AG09319 (cell line): ENCODE measurements at places on chromosomes 16 and 17.

- peak; percentile 39 for DNase-seq
These were observed 16.9 kb downstream of the KNOP1 start for GRCh38 chr16:19701091-19701490.

DNA sequence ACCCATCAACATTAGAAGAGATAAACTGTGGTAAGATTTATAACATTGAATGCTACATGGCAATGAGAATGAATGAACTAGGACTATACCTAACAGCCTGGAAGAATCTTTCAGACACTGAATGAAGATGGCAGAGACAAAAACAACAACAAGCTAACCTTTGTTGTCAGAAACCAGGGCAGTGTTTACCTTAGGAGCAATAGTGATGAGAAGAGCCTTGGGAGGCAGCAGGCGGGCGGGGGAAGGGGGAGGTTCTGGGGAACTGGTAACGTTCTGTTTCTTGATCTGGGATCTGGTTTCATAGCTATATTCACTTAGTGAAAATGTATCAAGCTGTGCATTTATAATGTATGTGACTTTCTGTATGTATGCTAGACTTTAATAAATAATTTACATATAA lies 139.0 kb upstream of the TNRC6C start:
- DNase-seq = no peak

GRCh38 chr17:28735242-28735722 lies 6.7 kb downstream of the NEK8 start:
- no peak for DNase-seq

DNA sequence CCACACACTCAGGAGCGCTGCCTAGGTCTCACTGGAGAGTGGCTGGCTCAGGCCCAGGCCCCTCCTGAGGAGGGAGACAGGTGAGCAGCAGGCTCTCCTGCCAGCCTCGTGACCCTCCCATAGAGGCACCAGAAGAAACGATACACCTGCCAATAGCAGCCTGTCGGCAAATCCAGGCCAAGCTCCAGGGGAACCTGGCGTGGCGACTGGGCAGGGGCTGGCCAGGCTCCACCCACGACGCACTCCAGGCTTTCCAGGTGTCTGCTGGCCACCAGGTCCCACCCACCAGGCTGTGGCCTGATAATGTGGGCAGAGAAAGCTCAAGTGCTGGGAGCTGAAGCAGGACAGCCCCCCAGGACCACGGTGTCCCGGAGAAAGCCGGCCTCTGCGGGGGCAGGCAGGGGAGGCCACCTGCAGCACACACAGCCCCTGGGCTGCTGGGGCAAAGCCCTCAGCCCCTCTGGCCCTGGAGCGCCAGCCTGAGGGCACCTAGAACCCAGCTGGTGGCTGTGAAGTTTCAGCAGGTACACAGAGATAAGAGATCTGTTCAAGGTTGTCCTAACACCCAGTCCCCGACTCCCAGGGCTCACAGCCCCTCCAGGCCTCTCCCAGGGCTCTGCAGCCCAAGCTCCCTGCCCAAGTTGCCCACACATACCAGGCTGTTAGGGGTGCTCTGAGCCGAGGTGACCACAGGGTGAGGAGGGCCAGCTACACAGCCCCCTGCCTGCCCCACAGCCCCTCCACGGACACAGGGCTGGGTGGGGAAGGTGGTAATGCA lies 2.4 kb downstream of the PGAP6 start:
- DNase-seq = no peak

GRCh38 chr16:67517661-67518423 lies 10.8 kb upstream of the RIPOR1 start:
- no peak for DNase-seq

DNA sequence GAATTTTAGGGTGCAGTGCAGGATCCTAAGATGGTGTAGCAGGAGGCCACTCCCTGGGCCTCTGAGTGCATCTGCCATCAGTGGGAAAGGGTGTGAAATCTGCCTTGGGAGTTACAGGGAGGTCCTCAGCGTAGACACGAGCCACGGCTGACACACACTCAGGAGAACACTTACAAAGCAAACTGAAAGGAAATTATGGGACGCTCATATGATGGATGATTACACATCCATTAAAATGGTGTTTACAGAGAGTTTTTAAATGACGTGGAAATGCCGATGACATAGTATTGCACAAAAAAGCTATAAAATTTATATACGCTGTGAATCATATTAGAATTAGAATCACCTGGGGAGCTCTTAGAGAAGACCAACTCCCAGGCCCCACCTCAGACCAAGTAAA lies 175.2 kb downstream of the CCDC182 start:
- no peak for DNase-seq

DNA sequence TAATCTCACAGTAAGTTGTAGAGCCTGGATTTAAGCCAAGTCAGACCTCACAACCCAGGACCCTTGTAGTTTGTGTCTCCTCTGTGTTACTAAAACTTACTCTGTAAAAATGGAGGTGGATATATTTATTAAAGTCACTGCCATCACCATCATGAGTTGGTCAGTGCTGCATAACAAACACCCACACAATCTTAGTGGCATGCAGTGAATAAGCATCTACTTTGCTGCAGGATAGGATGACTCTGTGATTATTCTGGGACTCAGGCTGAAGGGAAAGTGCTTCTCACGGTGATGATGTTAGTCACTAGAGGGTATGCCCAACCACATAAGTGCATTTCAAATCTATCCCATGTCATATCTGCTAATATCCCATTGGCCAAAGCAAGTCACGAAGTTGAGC lies 398.7 kb downstream of the XYLT1 start:
- DNase-seq = no peak

DNA sequence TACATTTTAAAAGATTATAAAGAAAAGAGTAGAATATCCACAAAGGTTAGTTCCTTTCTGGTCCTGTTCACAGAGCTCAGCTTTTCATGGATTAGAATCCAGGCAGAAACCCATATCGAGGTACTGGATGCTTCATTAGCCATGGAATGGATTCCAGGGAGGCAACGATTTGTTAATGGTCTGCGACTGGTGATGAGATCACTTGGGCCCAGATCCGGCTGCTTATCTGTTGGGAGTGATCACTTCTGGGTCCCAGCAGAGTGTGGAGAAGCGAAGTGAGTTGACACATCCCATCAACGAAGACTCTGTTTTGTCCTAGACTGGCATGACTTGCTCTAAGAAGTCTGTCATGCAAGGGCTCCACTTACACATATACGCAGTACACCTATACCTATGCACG lies 165.8 kb downstream of the MAF start:
- no peak for DNase-seq

- DNase-seq = no peak
These were observed 34.8 kb downstream of the C17orf67 start for GRCh38 chr17:56798916-56799315.

- DNase-seq = no peak
These were observed 83.8 kb downstream of the MARF1 start for GRCh38 chr16:15559176-15559575.

DNA sequence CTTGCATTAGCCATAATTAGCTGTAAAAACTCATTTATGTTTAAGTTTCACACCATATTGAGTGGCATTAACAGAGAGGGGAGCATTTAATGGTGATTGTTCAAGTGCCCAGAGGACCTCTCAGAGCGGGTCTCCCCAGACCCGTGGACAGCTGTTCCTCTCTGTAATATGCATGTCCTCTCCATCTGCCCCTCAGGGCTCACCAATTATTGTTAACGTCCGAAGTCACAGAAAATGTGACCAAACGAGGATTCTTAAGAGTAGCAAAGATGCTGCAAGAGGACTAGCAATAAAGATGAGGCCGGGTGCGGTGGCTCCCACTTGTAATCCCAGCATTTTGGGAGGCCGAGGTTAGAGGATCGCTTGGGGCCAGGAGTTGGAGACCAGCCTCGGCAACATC lies 130.2 kb downstream of the CPPED1 start:
- DNase-seq = no peak

DNA sequence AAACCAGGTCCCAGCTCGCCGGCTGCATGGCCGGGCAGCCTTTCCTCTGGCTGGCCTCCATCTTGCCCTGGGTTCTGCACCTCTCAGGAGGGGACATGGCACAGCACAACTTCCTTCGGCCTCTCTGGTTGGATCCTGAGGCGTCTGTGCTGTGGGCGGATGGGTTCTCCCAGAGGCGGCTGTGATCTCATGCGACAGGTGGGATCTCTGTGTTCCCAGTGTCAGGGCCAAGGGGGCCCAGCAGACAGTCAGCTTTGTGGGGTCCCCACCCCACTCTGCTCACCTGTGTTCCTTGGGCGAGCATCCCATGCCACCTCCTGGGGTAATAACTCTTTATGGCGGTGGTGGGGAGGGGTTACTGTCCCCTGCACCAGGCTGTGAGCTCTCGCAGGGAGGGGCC lies 35.8 kb downstream of the FA2H start:
- DNase-seq = no peak

DNA sequence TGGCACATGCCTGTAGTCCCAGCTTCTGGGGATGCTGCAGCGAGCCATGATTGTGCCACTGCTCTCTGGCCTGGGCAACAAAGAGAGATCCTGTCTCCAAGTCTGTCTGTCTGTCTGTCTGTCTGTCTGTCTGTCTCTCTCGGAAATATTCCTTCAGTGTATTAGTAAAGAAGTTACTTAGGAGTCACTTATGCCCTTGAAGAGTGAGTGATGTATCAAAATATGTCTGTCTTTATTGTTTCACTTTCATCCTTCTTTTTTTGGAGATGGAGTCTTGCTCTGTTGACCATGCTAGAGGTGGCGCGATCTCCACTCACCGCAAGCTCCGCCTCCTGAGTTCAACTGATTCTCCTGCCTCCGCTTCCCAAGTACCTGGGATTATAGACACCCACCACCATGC lies 410.5 kb downstream of the WWOX start:
- no peak for DNase-seq

- no peak for DNase-seq
These were observed 52.5 kb downstream of the SHCBP1 start for GRCh38 chr16:46568472-46569230.

DNA sequence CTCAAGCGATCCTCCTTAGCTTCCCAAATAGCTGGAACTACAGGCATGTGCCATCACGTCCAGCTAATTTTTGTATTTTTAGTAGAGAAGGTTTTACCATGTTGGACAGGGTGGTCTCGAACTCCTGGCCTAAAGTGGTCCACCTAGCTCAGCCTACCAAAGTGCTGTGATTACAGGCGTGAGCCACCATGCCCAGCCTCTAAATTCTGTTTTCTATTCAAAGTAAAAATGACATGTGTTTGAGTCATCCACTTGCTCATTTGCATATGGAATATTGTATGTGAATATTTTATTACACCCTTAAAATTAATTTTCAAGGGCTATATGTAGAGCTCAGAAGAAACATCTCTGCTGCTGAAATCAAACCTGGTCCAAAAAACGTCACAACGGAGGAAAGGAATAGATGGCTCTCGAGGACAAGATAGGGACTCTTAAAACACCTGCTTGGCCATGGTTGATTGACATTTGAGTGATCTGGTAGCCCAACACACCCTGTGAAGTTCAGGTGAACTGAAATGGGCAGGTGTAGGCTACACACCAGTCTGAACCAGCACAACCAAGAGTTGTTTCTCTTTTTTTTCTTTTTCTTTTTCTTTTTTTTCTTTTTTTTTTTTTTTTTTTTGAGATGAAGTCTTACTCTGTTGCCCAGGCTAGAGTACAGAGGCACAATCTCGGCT lies 51.1 kb downstream of the SF3B3 start:
- DNase-seq = no peak

DNA sequence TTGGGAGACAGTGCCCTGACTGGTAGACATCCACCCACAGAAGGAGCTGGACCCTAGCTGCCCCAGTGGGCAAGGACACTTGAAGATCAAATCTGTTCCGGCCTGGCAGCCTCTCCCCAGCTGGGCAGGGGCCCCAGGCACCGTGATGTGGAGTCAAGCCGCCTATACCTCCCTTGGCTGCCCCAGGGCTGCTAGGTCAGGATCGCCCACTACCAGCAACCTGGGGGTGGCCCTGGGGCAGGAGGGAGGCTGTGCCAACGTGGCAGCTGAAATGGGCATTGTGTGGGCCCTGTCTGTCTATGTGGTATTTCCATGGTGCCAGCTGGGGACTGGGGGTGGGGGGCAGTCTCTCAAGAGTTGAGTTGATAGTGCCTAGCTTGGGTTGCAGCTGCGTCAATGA lies 941 bp downstream of the PDK2 start:
- no peak for DNase-seq

DNA sequence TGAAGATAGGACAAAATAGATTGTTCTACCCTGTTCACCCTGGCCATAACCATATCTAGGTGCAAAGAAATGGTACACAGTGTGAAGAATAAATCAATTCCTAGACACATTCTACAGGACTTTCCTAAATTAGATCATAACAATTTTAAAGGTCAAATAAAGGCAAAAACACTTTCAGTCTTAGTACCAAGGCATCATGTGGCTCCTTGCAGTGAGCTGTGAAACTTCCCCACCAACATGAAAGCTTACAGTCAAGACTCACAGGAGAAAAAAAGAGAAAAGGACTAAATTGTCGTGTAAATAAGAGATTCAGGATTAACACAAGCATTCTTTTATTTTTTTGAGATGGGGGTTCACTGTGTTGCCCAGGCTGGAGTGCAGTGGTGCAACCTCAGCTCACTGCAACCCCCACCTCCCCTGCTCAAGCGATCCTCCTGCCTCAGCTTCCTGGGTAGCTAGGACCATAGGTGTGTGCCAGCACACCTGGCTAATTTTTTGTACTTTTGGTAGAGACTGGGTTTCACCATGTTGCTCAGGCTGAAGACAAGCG lies 14.2 kb downstream of the NSMCE1 start:
- no peak for DNase-seq

- DNase-seq = no peak
These were observed 3.8 kb upstream of the CHD3 start for GRCh38 chr17:7884581-7885366.

DNA sequence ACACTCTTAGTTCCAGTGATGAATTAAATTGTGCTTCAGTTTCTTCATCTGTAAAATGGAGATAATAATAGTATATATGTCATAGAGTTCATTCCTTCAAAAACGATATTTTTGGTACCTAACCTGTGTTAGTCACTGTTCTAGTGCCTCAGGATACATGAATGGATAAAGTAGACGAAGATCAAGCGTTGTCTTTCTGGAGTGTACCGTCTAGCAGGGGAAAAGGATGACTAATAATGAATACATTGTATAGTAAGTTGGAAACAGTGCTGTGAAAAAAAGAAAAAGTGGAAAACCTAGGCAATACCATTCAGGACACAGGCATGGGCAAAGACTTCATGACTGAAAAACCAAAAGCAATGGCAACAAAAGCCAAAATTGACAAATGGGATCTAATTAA lies 8.6 kb downstream of the KRT10 start:
- DNase-seq = no peak

DNA sequence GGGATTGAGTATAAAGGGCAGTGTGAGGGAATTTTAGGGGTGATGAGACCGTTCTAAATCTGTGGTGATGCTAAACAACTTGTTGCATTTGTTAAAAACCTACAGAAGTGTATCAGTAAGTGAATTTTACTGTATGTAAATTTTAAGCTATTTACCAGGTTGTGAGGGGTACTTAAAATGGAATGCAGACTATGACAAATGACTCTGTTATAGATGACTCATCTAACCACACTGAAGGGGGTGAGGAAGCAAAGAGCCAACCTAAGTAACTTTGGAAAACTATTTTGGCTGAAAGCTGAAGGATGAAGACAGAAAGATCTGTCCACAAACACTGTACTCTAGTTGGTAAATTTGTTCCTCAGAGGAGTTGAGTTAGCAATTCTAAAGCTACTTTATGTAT lies 5.3 kb upstream of the MKS1 start:
- no peak for DNase-seq
